ENCODE measurements at places on chromosomes 2 and 18. TPM values are rescaled to one million over a fixed set of nuclear protein-coding genes. Genes with fewer than 3 reads are reported as not detected.

The RAB17 gene
- total RNA-seq, result 0.93 TPM

DNA sequence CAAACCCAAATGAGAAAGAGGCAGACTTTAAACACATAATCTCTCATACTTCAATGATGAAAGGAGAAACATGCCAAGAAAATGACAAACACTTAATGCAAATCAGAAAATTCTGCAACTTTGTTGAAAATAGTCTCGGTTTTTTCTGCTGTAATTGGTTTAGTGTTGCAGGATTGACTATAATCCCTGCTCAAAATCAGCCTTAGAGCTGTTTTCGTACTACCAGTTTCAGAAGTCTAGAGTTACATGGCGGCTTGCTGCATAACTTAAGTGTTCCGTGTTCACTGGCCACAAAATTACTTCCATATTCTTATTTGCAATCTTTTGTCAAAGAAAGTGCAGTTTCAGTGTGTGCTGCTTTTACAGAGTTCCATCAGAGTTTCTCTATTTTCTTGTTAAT is 48.9 kb upstream of the ITGAV start:
- no peaks in the 10 kb centered on the region for H3K27me3 ChIP-seq
- no peak overlapping the region for H3K27ac ChIP-seq
- H3K4me1 ChIP-seq, result no peaks in the 10 kb centered on the region
- H3K4me3 ChIP-seq, result no peak overlapping the region
- H3K36me3 ChIP-seq, result no peaks in the 10 kb centered on the region

GRCh38 chr2:45011621-45012602 is 2.7 kb upstream of the SIX2 start:
- peak overlapping the region; percentile 25 for H3K27ac ChIP-seq
- peaks cover 60% of the 10 kb centered on the region for H3K4me1 ChIP-seq
- no peaks in the 10 kb centered on the region for H3K36me3 ChIP-seq
- no peak overlapping the region for H3K4me3 ChIP-seq

GRCh38 chr2:46601328-46601963 is 122.1 kb downstream of the TMEM247 start:
- H3K27ac ChIP-seq, result no peak overlapping the region
- peak; percentile 27 for DNase-seq
- no peaks in the 10 kb centered on the region for H3K27me3 ChIP-seq
- H3K36me3 ChIP-seq, result no peaks in the 10 kb centered on the region

The SH3RF3 gene
- 2.7 TPM for total RNA-seq

DNA sequence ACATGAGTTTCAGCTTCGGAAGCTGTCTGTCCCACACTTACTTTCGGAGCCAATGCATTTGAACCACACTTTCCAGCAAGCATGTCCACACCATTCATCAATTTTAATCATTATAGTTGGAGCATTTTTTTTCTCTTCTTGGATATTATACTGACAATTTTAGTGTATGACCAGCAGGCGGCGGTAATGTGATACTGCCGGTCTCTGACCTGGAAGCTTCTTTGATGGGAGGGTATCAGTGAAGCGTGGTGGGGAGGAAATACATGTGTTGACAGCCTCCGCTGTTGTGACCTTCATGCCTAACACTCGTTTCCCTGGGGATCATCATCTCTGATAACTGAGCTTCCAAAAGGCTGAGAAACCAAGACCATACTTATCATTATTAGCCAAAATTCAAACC is 231.7 kb downstream of the GBX2 start:
- DNase-seq, result no peak
- H3K4me3 ChIP-seq, result no peak overlapping the region
- peaks cover 35% of the 10 kb centered on the region for H3K36me3 ChIP-seq
- peaks cover 7% of the 10 kb centered on the region for H3K4me1 ChIP-seq
- no peak overlapping the region for H3K27ac ChIP-seq

GRCh38 chr18:57965246-57965645 is 78.8 kb upstream of the NEDD4L start:
- no peak overlapping the region for H3K4me3 ChIP-seq
- H3K36me3 ChIP-seq, result no peaks in the 10 kb centered on the region
- H3K27ac ChIP-seq, result no peak overlapping the region
- no peaks in the 10 kb centered on the region for H3K4me1 ChIP-seq
